Motor neuron (in vitro differentiated cells): ENCODE measurements at places on chromosomes 12 and 14.

DNA sequence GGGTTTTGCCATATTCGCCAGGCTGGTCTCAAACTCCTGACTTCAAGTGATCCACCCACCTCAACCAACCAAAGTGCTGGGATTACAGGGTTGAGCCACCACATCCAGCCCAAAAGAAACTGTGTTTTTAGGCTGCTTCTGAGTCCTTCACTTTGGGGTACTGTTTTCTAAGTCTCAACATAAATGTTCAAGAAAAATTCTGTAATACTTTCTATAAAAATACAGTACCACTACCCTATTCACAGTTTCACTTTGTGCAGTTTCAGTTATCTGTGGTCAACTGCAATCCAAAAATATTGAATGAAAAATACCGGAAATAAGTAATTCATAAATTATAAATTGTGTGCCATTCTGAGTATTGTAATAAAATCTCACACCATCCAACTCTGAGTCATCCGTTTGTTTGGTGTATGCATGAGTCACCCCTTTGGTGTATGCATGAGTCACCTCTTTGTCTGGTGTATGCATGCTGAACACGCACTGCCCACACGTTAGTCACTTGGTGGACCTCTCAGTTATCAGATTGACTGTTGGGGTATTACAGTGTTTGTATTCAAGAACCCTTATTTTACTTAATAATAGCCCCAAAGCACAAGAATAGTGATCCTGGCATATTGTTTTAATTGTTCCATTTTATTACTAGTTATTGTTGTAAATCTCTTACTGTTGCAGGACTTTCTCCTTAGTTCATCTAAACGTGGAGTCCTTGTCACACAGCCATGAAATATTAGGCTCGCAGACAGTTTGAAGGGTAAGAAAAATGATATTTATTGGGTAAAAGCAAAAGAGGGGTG is 190.2 kb downstream of the FSCB start:
- peak; percentile 100 for ATAC-seq

DNA sequence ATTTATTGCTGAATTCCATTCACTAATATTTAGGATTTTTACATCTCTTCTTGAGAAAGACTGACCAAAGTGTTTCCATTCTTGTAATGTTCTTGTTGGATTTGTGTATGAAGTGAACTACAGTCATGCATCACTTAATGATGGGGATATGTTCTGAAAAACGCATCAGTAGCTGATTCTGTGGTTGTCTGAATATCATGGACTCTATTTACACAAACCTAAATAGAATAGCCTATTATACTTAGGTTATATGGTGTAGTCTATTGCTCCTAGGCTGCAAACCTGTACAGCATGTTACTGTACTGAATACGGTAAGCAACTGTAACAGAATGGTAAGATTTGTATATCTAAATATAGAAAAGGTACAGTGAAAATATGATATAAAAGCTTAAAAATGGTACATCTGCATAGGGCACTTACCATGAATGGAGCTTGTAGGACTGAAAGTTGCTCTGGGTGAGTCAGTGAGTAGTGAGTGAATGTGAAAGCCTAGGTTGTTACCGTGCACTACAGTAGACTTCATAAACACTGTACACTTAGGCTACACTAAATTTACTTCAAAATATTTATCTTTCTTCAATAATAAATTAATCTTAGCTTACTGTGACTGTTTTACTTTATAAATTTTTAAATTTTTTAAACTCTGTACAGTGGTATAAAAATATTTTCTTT is 27.6 kb upstream of the P2RX4 start:
- ATAC-seq, result no peak

- ATAC-seq, result no peak
These were observed 24.6 kb downstream of the GPR65 start for GRCh38 chr14:88029500-88029899.

GRCh38 chr14:38405851-38406635 is 150.2 kb upstream of the CLEC14A start:
- ATAC-seq, result peak; percentile 94

- ATAC-seq, result no peak
These were observed 127.6 kb downstream of the SLC38A6 start for GRCh38 chr14:61108496-61109141.

- no peak for ATAC-seq
These were observed 6.9 kb upstream of the SVOP start for GRCh38 chr12:109027767-109028166.

DNA sequence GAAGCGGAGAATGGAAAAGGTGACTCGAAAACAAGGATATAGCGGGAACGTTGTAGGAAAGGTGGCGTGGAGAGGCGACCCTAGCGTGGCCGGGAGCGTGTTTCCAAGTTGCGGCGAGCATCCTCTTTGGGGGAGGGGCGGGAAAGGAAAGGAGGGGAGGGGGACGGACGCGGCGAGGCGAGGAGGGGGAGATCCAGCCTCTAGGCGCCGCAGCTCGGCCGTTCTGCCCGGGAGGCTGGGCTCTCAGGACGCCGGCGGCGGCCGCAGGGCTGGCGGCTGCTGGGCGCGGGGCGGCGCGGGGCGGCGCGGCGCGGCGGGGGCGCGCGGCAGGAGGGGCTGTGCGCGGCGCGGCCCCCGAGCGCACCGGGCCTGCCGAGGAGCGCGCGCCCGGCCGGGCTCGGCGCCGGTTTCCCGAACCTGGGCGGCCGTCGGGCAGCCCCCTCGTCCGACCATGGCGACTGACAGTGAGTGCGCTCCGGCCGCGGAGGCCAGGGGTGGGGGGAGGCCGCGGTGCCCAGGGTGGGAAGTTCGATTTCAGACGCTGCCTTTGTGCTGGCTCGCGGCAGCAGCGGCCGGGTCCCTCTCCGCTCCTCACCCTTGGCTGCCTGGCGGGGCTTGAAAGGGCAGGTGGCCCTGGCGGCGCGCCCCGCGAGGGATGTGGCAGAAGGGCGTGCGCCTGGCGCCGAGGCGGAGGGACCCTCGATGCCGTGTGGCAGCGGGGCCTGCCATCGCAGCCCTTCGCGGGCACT is 50.3 kb downstream of the SNAPC1 start:
- peak; percentile 91 for ATAC-seq

DNA sequence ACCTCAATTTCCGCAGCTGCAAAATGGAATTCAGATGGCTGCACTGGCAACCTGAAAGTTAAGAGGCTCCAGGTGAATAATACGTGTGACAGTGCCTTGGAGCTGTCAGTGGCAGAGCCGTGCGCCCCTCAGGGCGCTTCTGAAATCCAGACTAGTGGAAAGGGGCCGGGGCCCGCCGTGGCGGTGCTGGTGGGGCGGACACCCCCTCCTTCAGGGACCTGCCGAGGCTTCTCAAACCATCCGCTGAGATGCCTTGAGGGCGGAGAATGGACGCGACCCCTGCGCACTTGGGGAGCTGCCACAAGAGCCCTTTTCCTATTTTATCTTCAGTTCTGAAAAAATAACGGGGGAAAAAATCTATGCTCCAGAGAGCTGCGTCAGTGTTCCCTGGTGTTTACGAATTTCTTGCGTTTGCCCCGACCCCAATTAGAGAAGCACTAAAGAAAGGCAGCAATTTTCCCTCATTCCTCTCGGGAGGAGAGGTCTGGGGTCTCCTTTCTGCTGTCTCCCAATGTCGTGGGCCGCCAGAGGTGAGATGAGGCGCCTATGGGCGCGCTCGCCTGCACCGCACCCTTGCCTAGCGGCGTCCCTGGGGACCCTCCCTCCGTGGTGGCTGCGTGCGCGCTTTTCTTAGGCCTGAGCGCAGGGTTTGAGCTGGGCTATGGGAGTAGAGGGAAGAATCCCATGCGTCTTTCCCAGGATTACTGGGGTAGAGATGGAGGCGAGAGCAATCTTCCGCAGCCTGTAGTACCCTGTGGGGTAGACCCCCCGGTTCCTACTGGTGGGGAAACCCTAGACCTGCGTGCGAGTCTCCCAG is 2.2 kb downstream of the NOS1 start:
- no peak for ATAC-seq

DNA sequence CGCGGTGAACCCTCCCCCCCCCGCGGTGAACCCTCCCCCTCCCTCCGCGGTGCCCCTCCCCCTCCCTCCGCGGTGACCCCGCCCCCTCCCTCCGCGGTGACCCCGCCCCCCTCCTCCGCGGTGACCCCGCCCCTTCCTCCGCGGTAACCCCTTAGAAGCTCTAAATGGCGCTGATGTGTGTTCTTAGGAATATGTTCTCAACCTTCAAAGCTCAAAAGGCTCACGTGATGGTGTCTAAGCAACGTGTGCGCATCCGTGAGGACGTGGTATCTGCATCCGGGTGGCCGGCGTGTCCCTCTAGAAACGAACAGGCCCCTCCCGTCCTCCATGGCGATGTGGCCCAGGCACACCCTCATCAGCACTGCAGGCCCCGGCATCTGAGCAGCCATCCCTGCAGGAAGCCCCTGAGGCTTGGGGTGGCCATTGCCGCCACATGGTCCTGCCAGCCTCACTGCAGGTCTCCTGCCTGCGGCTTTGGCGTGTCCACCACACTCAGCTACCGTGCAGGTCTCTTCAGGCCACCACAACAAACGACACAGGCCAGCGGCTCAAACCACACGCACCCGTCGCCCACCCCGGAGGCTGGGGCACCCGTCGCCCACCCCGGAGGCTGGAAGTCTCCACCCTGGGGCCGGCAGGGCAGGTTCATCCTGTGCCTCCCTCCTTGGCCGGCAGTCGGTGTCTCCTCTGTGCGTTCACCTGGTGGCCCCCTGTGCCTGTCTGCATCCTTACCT is 14.5 kb upstream of the FBRSL1 start:
- no peak for ATAC-seq

DNA sequence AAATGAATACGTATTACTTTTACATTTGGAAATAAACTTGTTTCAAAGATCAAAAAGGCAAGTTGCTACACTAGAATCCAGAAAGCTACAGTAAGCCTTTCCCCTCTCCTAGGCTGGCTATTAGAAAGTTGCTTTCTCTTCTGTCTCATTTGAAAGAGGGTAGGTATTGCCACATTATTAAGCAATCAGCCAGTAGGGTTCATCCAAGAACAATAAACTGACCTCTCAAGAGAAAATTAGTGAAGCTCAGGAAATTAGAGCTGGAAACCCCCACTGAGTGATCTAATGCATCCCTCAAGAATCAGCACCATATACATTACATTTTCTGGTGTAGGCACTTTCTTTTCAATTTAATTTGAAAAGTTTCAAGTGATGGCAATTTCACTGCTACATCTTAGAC is 4.5 kb upstream of the TMEM233 start:
- ATAC-seq, result no peak

GRCh38 chr12:130462558-130463274 is 125.0 kb downstream of the PIWIL1 start:
- no peak for ATAC-seq

DNA sequence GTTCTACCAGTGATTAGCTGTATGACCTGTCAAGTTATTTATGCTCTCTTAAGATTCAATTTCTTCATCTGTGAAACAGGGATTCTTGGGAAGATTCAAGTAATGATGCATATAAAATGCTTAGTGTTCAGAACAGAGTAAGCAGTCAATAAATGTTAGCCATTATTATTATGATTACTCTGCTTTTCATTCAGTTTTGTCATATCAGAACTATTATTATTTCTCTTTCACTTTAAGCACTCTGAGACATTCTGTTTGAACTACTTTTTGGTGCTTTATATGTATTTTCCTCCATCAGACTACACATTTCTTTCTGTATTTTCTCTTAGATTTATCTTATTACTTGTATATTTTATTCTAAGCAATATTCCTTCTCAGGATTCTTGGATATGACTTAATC is 81.2 kb downstream of the CFAP54 start:
- ATAC-seq, result no peak

DNA sequence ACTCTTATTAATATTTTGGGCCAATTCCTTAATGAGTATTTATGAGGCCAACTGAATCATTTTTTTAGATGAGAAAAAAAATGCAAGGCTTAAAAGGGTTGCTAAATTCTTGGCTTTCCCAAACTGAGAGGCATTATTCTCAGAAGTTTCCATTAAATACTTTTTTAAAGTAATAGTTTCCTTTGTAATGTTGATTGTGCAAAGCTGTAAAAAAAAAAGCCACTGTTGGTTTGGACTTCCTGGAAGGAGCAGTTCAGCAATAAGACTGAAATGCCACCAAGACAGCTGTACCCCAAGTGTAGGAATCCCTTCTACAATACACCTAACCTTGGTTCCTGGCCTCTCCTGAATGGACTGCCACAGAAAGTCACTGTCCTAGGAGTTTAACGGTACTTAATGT is 231.3 kb downstream of the MON2 start:
- no peak for ATAC-seq

DNA sequence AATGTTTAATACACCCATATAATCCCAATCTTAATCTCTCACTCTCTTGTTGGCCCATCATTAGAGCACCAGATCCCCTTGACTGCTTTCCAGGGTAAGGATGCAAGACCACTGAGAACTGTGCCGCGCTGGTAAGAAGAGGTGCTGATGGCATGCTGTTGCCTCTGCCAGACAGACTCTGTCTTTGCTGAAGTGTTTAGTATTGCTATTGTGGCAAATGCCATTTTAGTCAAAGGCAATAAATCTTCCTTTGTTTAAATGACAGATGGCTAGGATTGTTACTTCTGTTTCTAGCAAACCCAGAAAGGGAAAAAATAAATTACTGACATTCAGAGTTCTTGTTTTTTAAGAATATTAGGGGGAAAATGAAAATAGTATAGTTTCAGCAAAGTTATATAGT is 152.3 kb downstream of the MON2 start:
- ATAC-seq, result peak; percentile 78

DNA sequence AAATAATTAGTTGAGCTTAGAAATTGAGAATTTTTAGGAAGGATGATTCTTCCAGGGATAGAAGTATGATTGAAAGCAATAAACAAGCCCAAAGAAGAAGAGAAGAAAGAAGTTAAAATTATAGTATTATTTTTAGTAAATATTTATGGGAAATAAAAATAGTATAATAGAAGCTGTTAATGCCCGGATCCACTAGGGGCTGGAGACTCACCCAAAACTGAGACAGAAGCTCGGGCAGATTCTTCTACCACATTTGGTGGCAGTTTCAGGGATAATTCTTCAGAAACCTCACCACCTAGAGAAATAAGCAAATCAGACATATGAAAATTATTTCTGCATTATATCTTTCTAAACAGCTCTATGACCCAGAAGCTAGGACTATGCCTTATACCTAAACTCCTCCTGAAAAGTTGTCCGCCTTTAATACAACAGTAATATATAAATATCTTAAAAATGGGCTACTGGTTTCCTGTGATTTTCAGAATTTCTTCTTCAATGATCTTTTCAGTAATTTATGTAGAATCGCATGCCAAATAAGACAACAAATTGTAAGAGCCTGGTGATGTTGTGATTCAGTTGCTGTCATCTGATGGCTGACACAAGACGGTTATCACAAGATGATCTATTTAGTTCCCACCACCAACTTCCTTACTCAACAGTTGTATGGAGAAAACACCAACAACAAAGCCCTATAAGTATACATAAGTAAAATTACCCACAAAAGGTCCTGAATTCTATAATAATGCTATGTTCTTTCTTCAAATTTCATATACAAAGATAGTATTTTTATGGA is 35.6 kb downstream of the A2M start:
- ATAC-seq, result no peak

- ATAC-seq, result no peak
These were observed 239.1 kb downstream of the ALX1 start for GRCh38 chr12:85519163-85519562.

- no peak for ATAC-seq
These were observed 6.9 kb downstream of the TMBIM6 start for GRCh38 chr12:49748306-49748705.
